ENCODE measurements at places on chromosomes 11 and 22.

- DNase-seq: no peak
Measured at GRCh38 chr22:44364751-44365130, 52.0 kb upstream of the SHISAL1 start.

DNA sequence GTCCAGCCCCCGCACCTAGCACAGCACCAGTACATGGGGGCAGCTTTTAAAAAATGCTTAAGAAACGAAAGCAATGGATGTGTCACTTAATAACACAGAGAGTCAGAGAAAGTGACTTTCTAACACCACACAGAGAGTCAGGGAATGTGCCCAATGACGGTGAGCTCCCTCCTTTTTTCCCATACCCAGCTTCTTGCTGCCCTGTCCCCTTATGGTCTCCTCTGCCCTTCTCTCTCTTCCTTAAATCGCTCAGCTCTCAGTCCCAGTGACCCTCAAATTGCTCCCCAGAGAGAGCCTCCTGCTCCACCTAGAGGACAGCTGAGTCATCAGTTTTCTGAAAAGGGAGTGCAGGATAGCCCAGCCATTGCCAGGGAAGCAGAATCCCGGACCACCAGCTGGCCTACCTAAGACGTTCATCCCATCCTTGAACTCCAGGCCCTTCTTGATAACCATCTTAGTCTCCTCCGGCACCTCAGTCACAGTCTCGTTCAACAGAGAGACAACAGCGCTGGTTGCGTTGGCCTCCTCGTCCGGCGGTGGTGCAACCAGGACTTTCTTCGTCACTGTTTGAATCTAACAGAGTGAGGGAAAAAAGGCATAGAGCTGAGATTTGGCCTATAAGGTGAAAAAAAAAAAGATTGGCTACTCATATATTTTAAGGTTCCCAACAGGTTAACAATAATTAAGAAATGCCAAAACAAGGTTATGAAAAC is 113.5 kb downstream of the SLC1A2 start:
- peak; percentile 29 for DNase-seq

DNA sequence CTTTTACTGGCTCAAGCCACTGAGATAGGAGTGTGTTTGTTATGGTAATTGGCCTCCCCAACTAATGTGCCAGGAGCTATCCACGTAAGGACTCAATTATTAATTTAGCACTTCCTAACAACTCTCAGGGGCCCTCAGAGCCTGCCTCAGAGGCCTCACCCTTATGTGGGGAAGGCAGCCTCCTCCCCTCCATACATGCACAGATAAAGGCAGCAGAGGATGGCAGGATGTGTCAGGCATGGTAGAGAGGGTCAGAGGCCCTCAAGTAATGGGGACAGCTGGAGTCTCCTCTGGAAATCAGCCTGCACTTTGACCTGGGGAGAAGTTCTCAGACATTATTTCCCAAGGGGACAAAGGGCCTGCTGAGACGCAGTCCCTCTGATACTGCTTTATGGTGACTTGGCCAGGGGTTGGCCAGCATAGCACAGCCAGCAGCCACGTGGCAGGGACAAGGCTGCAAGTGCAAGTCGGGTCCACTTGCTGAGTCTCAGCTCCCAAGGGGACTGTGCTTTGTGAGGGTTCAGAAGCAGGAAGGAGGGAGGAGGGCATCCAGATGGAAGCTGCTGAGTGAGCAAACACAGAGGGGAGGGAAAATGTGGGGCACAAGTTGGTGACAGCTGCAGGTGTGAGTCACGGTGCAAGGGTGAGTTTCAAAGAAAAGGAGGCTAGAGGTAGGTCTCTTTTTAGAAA is 17.0 kb downstream of the MOGAT2 start:
- no peak for DNase-seq

- DNase-seq: no peak
Measured at GRCh38 chr11:31956310-31956709, 134.6 kb upstream of the RCN1 start.

All from central memory CD4-positive, alpha-beta T cell (primary cell).